Stimulated activated CD8-positive, alpha-beta memory T cell treated with anti-CD3 and anti-CD28 coated beads, Interleukin-15, amount 100 ng/mL, for 4 hours (primary cell): ENCODE measurements at places on chromosomes 3 and 15.
A peak's percentile ranks its signal among the peaks of the same experiment; 100 is the strongest.

DNA sequence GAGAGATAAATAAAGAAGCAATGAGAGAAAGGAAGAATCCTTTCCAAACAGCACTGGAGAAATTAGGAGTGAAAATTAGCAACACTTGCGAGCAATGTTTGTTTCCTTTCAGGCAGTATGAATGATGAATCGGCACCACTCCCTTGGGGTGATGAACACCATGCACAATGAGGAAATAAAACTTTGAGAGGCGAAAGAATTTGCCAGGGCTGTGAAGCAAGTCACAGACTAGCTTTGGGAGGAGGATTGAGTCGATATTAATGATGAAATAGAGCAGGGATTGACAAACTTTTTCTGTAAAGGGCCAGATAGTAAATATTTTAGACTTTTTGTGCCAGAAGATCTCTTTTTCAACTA, 237.7 kb downstream of the AGBL1 start:
- no peak for DNase-seq

GRCh38 chr15:77518458-77518857, 97.8 kb downstream of the HMG20A start:
- no peak for DNase-seq

GRCh38 chr3:48407542-48408099, 22.3 kb downstream of the PLXNB1 start:
- DNase-seq = no peak

GRCh38 chr15:70257573-70258248, 160.0 kb upstream of the TLE3 start:
- DNase-seq = no peak

DNA sequence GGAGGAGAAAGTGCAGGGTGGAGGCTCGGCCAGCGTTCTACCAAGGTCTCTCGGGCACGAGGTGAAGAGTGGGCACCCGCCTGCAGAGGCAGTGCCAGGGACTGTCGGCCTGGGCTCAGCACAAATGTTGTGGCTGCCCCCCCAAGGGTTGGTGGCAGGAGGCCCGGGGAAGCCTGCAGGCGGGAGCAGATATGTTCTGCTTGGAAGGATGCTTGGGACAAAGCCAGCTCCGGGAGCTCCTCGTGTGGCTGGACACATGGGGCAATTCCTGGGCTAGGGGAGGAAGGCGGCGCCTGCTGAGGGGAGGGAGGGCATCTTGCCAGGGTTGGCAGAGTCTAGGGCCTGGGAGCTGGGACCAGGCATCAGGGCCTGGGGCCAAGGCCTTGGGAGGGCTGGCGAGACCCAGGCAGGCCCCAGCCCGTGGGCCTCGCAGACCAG, 30.4 kb upstream of the FBLN2 start:
- DNase-seq = no peak

- DNase-seq = no peak
Observed at GRCh38 chr3:64681827-64682226, 6.0 kb downstream of the ADAMTS9 start.

DNA sequence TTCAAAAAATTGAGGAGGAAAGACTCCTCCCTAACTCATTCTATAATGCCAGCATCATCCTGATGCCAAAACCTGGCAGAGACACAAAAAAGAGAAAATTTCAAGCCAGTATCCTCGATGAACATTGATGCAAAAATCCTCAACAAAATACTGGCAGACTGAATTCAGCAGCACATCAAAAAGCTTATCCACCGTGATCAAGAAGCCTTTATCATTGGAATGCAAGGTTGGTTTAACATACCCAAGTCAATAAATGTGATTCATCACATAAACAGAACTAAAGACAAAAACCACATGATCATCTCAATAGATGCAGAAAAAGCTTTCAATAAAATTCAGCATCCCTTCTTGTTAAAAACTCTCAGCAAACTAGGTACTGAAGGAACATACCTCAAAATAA, 24.2 kb upstream of the CAPN3 start:
- no peak for DNase-seq

DNA sequence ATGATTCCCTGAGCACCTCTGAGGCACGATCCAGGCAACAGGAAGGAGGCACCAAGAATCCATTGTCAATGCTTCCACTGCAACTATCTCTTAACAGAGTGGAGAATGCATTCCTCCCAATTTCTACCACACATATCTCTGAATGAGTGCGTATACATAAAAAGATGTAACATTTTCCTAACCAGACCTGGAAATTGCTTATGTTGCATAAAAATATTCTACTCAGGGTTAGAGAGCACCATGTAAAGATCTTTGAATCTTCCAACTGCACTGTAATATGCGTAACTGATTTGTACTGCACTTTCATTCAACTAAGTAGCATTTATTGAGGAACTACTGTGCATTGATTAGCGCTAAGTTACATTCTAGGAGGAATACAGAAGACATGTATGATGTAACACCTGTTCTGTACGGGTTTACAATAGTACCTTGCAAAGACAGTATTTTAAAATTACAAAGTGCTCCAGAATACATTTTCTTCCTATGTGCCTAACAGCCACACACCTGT, 237.8 kb downstream of the EBLN2 start:
- no peak for DNase-seq

- no peak for DNase-seq
Observed at GRCh38 chr15:72009222-72009621, 108.7 kb downstream of the MYO9A start.

GRCh38 chr3:126083511-126083912, 412 bp downstream of the SLC41A3 start:
- no peak for DNase-seq

DNA sequence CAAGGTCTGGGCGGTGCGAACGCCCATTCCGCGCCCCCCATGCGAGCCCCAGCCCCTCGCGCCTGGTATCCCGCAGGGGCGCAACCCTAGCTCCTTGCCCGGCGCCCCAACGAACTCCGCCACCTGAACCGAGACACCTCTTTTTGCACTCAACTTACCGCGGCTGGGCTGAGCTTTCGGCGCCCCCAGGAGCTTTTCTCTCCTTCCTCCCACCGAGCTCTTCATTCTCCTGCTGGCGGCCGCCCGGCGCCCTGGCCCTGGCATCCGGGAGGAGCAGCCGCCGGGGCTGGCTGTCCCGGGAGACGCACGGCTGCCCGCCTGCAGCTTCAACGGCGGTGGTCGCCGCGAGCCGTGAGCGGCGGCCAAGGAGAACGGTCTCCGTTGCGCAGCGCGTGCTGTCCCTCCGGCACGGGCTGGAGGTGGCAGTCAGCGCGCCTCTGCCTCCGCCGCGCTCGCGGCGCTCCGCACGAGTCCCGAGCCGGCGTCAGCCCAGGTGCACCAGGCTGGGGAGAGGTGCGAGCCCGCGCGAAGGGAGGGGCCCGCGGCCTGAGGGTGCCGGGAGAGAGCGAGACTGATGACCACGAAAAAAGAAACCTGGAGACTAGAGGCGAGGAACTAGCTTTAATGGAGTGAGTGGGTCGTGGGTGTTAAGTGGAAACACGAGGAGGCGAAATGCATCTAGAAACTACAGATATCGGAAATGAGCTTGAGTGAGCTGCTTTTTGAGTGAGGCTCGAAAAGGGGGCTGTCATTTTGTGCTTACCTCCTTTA, 621.5 kb upstream of the ZNF385D start:
- DNase-seq = no peak

- DNase-seq = no peak
Observed at GRCh38 chr15:50018491-50018890, 100.5 kb downstream of the ATP8B4 start.

DNA sequence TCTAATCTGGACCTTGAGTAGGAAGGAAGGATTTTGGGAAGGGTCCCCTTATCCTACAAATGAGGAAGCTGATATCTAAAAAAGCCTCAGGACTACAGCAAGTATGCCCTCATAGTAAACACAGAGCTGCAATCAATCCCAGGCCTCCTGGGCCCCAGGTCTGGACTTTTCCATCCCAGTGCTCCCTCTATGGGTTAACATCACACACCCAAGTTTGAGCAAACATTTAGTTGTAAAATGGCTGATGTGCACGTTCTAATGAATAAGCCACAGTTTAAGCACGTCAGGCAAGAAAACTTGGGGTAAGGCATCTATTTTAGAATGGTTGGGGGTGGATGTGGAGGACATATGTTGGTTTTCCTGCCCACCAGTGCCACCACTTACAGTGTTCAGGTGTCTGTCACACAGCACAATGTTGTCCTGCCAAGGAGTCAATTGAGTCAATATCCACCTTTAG, 44.3 kb upstream of the UBE2E1 start:
- no peak for DNase-seq

GRCh38 chr3:122356402-122356801, 26.6 kb downstream of the MIX23 start:
- DNase-seq = no peak

DNA sequence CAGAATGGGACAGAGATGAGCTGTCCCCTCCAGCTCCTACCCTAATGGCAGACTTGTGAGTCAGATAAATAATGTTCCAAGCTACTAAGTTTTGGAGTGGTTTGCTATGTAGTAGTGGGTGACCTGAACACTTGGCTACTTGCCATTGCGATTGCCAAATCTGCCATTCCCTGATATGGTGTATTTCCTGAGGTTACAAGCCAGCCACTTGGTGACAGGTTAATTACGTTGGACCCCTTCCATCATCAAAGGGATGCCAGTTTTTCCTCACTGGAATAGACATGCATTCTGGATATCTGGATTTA, 33.6 kb downstream of the MORF4L1 start:
- DNase-seq = no peak

- no peak for DNase-seq
Observed at GRCh38 chr15:95365511-95366107, 964.9 kb upstream of the NR2F2 start.

GRCh38 chr15:85430406-85431204, 50.2 kb downstream of the AKAP13 start:
- no peak for DNase-seq

DNA sequence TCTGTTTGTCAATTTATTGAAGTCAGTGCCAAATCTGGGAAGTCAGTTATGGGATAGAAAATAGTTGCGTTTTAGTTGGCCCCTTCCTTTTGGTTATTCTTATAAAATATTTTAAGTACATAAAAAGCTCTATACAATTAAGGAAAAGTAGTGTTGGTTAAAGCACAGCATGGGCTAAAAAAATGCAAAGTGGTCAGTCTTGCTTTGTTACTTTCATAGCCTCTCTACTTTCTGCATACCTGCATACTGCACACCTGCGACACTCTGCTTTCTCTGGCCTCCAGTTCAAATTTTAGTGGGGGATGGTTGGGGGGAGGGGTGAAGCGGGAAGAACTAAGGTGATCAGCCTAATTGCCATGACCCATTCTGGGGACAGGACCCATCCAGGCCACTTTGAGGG, 21.8 kb upstream of the SHC4 start:
- DNase-seq = no peak

DNA sequence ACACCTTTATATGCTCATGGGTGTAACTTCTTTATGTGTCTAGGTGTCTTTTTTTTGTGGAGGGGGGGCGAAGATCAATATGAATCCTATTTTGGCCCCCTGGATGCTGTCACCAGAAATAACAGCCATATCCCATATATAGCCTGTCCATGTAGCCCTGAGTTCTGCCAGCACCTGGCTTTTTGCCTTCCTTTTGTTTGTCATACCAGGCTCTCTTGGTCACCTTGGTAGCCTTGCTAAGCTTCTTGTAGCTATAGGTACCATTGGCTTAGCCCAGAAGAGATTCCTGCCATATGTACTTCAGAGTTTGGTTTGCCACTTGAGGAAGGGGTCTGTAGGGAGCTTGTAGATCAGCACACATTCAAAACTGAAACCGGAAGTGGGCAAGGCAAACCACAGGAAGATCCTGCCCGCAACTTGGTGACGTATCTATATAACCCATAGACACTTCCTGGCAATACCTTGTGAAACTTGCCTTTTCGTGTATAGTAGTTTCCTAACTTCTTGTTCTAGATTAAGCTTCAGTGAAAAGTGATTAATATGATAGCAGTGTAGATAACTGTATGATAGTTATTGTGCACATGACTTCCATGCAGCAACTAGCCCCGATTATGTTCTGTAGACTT, 11.9 kb downstream of the RASA2 start:
- peak; percentile 66 for DNase-seq

GRCh38 chr3:46899151-46900006, 21.9 kb downstream of the PTH1R start:
- DNase-seq = no peak

GRCh38 chr3:38516669-38517068, 20.5 kb downstream of the EXOG start:
- DNase-seq = no peak

- DNase-seq = no peak
Observed at GRCh38 chr3:42214064-42214463, 51.9 kb downstream of the CCK start.

GRCh38 chr15:59362331-59362730, 10.3 kb downstream of the MYO1E start:
- no peak for DNase-seq

GRCh38 chr15:66555685-66556084, 10.1 kb downstream of the LCTL start:
- no peak for DNase-seq

GRCh38 chr3:11370191-11370590, 98.0 kb downstream of the ATG7 start:
- no peak for DNase-seq

DNA sequence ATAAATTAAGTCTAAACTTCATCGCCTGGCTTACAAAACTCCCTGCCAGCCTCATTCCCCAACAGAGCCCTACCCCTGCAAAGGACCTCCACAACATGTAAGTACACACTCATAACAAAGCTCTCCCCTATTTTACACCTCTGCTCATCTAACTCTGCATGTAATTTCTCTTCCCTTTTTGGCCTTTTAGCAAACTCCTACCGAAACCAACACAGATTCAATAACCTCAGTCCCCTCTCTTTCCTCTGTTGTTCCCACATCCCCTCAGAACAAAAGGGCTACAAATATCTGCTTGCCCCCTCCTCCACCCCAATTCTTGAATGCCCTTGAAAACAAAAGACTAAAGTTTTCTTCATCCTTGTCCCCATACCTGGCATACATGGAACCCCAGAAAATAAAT, 662 bp downstream of the UBL7 start:
- DNase-seq = no peak

DNA sequence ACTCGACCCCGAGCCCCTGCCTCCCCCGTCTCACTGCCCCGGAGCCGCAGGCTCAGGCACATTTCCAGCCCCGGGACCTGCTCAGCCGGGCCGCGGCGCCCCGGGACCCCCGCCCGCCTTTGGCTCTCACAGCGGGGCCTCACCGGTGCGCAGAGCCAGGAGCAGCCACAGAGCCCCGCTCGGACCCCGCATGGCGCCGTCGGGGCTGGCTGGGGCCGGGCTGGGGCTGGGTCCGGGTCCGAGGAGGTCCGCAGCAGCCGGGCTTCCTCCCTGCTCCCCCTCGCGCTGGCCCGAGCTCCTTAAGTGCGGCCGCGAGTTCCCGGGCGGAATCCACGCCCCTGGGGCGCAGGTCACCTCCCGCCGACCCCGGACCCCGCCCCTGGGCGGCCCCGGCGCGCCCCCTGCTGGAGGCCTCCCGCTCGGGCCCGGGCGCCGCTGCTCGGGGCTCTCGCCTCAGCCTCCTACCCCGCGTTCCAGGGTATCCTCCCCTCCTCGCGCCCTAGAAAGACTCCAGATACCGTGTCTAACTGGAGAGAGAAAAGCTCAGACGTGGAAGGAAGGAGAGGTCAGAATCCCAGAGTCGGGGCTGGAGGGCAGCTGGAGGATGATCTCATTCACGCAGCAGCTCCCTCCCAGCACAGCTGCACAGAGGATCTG, at the start of gene MELTF:
MELTF (minus strand) TSS at position 307 of the 657 bp plus-strand sequence; CDS start at position 192, 115 bp downstream.
- DNase-seq = peak; percentile 12

GRCh38 chr15:100729461-100729860, 127.1 kb downstream of the ASB7 start:
- no peak for DNase-seq

GRCh38 chr3:112134335-112135124, 1.5 kb upstream of the GCSAM start:
- DNase-seq = no peak
